Panc1 (cell line): ENCODE measurements at places on chromosomes 5 and 9. TPM values are rescaled to one million over a fixed set of nuclear protein-coding genes. Genes with fewer than 3 reads are reported as not detected.

The SHISAL2B gene
- total RNA-seq = not detected

The CDC20B gene
- 0.08 TPM for total RNA-seq

The PLAC8L1 gene
- 0.49 TPM for total RNA-seq

The PCDHGA6 gene
- total RNA-seq = 0.59 TPM

The TICAM2 gene
- total RNA-seq = 1.6 TPM

The IFNA21 gene
- total RNA-seq = not detected

The CBY3 gene
- total RNA-seq = 0.39 TPM

The F12 gene
- total RNA-seq = 13.4 TPM

The SPATA31A6 gene
- total RNA-seq = not detected

The PTGS1 gene
- 61.2 TPM for total RNA-seq

The HSD17B4 gene
- total RNA-seq = 107 TPM

The PCDHB5 gene
- 0.08 TPM for total RNA-seq

The LRRC8A gene
- 16.4 TPM for total RNA-seq

The BAAT gene
- total RNA-seq = 0.08 TPM

The MARCOL gene
- total RNA-seq = not detected

The DIPK1B gene
- total RNA-seq = 10.6 TPM

The S1PR3 gene
- total RNA-seq = 8.1 TPM

The PCDHGC4 gene
- 0.57 TPM for total RNA-seq

The IQGAP2 gene
- 0.59 TPM for total RNA-seq

The MSX2 gene
- total RNA-seq = 8.5 TPM

The SV2C gene
- not detected for total RNA-seq

The UGT3A1 gene
- total RNA-seq = not detected

The KIAA1958 gene
- total RNA-seq = 10.4 TPM

The CDHR2 gene
- 0.72 TPM for total RNA-seq

The CTSV gene
- total RNA-seq = 27.1 TPM

The ZNF622 gene
- total RNA-seq = 29.3 TPM

The BSPRY gene
- total RNA-seq = 0.13 TPM

The GLT6D1 gene
- not detected for total RNA-seq

The GFI1B gene
- 0.08 TPM for total RNA-seq

The GNA14 gene
- total RNA-seq = 0.15 TPM

The PRR7 gene
- total RNA-seq = 39.2 TPM

The BTNL3 gene
- total RNA-seq = not detected

The AMBP gene
- 1.7 TPM for total RNA-seq
